COLO829 (cell line): ENCODE measurements at places on chromosomes 7 and 10.

DNA sequence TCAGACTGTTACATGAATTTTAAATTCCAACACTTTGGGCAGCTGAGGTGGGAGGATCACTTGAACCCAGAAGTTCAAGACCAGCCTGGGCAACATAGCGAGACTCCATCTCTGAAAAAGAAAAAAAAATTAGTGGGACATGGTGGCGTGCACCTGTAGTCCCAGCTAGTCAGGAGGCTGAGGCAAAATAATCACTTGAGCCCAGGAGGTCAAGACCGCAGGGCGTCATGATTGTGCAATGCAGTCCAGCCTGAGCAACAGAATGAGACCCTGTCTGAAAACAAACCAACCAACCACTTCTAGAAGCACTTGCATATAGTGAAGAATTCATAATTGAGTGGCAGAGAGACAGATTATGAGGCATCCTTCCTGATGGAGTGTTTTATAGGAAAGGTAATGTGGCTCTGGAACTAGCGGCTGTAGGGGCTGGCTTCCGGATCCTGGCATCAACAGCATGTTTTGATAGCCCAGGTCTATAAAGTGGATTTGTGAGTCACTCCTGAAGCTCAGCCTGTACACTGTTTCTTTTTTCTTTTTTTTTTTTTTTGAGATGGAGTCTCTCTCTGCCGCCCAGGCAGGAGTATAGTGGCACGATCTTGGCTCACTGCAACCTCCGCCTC, 40.3 kb upstream of the RSBN1L start:
- DNase-seq = no peak

DNA sequence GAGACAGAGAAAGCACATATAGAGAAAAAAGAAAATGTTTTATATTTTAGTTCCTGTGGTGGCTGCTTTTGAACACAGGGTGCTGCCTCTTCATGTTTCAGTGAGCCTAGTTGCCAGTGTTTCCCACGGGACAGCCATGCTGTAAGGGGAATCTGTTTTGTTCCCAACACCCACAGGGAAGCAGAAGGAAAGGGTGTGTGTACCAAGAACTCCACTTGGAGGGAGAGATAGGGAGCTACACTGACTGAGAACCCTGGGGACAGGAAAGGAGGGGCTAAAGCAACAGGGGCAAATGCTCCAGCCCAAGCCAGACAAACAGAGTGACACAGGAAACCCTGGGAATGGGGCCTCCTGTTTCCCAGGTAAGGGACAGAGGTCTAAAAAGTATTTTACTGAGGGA, 40.2 kb downstream of the FRMPD2 start:
- DNase-seq = no peak

- no peak for DNase-seq
Measured at GRCh38 chr7:12783421-12784095, 96.1 kb downstream of the ARL4A start.

DNA sequence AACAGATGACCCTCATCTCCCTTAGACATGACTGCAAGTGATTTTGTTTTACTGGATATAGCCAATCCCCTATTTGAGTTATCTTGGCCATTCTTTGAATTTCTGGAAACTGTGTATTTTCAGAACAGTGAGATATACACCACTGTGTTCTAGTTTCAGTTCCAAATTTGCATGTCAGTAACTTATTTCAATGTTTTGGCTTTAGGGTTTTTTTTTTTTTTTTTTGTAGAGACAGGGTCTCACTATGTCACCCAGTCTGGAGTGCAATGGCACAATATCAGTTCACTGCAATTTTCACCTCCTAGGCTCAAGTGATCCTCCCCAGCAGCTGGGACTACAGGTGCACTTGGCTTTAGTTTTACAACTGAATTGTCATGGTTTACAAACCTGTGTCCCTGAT, 67.2 kb downstream of the ATAD1 start:
- no peak for DNase-seq

DNA sequence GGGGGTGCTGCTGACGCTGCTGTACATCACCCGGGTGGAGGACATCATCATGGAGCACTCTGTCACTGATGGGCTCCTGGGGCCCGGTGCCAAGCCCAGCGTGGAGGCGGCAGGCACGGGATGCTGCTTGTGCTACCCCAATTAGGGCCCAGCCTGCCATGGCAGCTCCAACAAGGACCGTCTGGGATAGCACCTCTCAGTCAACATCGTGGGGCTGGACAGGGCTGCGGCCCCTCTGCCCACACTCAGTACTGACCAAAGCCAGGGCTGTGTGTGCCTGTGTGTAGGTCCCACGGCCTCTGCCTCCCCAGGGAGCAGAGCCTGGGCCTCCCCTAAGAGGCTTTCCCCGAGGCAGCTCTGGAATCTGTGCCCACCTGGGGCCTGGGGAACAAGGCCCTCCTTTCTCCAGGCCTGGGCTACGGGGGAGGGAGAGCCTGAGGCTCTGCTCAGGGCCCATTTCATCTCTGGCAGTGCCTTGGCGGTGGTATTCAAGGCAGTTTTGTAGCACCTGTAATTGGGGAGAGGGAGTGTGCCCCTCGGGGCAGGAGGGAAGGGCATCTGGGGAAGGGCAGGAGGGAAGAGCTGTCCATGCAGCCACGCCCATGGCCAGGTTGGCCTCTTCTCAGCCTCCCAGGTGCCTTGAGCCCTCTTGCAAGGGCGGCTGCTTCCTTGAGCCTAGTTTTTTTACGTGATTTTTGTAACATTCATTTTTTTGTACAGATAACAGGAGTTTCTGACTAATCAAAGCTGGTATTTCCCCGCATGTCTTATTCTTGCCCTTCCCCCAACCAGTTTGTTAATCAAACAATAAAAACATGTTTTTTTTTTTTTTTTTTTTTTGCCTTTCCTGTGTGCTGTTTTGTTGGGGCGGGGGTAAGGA, 55.8 kb downstream of the TSPAN15 start:
- no peak for DNase-seq

DNA sequence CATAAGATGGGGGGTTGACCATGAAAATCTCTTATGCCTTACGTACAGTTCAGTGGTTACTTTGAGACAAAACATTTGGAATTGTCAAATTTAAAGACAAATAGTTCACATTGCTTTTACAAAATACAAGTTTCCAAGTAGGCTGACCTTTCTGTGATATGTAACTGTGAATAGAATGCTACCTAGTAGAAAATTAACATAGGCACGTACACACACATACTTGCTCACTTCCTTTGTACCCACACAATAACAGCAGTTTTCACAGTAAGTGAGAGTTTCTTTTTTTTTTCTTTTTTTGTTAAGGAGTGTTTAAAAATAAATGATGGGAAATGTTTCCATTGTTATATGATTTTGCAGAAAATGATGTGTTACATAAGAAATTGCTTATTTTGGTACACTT, 53.3 kb upstream of the SP8 start:
- DNase-seq = no peak

GRCh38 chr10:126902157-126902556, 3.1 kb upstream of the DOCK1 start:
- no peak for DNase-seq

- no peak for DNase-seq
Measured at GRCh38 chr7:148865283-148865682, 18.8 kb downstream of the EZH2 start.

GRCh38 chr10:11434324-11434723, 177.1 kb downstream of the USP6NL start:
- peak; percentile 39 for DNase-seq

GRCh38 chr10:104450954-104451353, 97.3 kb downstream of the CFAP58 start:
- DNase-seq = no peak

DNA sequence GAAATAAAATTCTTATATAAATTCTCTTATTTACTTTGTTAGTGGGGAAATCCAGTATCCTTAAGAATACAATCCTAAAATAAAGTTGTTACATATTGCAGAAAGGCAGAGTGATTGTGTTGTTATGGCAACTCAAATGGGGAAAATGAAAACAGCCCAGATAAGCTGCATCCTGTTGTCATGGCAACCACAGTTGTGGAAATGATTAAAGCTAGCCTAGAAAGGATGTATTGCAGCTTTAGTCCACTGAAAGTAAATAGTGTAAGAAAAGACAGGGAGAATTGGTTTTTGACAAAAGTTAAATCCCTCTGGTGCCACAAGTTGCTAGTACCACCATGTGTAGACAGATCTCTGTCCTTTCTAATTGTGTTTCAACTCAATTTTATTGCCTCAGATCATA, 43.2 kb downstream of the BTRC start:
- DNase-seq = peak; percentile 17

- no peak for DNase-seq
Measured at GRCh38 chr10:30842894-30843293, 188.8 kb downstream of the ZNF438 start.

GRCh38 chr7:73503229-73503628, 18.9 kb downstream of the BAZ1B start:
- no peak for DNase-seq

DNA sequence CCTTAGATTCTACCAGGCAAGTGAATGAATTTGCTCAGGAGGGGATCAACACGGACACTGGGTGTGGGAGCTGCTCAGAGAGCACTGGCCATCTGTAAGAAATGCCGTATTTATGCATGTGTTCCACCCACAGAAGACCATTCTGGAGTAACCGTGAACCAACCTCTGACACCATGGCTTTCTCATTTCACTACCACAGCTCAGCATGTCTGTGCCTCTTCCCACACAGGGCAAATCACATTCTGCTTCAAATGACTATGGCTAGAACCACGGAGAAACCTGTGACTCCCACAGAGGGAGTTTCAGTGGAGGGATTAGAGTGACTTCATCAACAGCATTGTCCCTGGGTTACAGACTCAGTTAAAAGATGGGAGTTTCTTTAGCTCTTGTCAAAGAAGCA, 893.4 kb downstream of the XPNPEP1 start:
- no peak for DNase-seq

DNA sequence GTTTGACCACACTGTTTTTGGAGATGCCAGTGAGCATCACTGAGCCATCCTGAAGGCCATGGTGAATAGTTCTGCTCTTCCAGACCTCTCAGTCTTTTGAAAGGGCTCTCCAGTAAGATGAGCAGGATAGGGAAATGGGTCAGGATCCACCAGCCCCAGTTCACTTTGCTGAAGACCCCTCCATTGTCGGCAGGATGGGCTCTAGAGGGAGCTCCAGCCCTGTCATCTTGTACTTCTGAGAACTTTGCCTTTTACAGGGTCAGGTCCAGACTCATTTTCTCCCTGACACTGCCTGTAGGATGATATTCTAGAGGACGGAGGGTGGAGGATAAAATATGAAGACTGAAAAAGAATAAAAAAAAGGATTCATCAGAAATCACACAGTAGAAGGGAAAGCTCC, 13.1 kb downstream of the LHFPL3 start:
- peak; percentile 9 for DNase-seq

- DNase-seq = peak; percentile 62
Measured at GRCh38 chr10:123743441-123744223, 77.5 kb downstream of the GPR26 start.

DNA sequence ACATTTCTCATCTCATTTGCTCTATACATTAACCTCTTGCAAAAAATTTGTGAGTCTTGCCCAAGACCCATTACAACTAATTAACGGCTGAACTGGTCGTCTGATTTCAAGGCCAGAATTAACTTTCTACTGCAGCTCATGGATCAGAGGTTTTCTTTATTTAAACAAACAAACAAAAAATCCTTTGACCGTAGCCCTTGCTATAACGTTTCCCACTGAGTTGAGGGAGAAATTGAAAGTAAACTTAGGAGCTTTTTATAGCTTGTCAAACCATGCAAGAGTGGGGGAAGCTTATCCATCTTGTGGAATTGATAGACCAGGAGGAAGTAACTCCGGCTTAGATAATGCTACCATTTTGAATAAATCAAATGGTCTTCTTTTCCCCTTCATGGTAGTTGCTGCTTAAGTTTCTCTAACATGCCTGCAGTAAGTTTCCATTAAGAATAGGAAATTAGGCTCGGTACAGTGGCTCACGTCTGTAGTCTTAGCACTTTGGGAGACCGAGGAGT, 3.3 kb downstream of the SRGN start:
- no peak for DNase-seq

DNA sequence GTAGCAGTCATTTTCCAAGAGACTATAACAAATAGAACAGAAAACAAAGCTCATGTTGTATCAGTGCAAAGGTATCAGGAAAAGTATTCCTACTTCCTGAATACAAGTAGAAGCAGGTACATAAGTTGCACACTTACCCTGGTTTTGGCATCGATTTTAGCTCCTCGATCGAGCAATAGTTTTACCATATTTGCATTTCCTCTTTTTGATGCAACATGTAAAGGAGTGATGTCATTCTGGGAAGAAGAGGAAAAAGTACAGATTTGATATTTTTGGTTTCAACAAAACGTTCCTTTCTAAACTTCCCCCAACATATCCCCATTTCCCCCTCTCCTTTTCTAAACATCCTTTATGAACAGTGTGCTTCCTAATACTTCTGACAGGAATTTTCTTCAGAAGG, 155.1 kb downstream of the ANK3 start:
- no peak for DNase-seq

DNA sequence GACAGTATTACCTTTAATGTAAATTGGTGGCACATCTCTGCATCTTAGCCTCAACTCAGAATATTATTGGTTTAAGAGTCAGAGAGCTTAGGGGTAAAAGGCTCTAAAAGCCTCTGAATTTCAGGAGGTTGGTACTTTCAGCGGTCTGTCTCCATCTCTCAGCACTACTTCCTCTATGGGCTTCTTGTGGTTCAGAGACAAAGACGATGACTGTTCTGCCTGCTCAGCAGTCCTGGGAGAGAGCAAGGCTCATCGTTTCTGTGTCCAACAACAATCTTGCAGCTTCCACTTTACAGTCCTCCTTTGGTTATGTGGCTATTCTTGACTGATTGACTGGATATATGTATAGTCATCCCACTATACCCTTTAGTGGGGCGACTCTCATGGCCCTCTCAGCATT, 394.7 kb downstream of the AUTS2 start:
- DNase-seq = no peak

- DNase-seq = no peak
Measured at GRCh38 chr10:132885451-132886210, 56.7 kb downstream of the CFAP46 start.
